ENCODE measurements at places on chromosomes 3 and 15. TPM values are rescaled to one million over a fixed set of nuclear protein-coding genes. Genes with fewer than 3 reads are reported as not detected.

TUSC7 gene
- total RNA-seq, result not detected

ITIH3 gene
- not detected for total RNA-seq

- H3K27ac ChIP-seq, result no peak overlapping the region
- DNase-seq, result no peak
- H3K4me1 ChIP-seq, result no peaks in the 10 kb centered on the region
- peaks cover 1% of the 10 kb centered on the region for H3K36me3 ChIP-seq
- H3K4me3 ChIP-seq, result no peak overlapping the region
Observed at GRCh38 chr3:84567796-84568195, 391.0 kb upstream of the CADM2 start.

- peaks cover 8% of the 10 kb centered on the region for H3K27me3 ChIP-seq
- H3K4me1 ChIP-seq, result no peaks in the 10 kb centered on the region
- no peak overlapping the region for H3K4me3 ChIP-seq
- DNase-seq, result no peak
- H3K27ac ChIP-seq, result no peak overlapping the region
Observed at GRCh38 chr15:78739206-78739605, 72.1 kb downstream of the ADAMTS7 start.

DNA sequence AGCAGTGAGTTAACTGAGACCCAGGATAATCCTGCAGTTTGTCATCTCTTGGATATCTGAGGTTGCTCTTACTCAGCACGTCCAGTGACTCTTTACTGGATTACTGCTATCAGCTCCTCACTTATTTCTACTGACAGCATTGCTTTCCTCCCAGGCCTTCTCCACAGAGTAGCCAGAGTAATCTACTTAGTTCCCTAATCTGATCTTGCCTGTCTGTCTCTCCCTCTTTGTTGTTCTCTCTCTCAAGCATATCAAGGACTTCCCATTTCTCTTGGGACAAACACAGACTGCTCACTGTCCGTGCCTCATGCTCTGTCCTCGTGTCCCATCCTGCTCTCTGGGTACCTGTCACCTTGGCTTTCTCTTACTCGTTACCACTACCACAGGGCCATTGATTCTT, 376.2 kb downstream of the FEZF2 start:
- H3K27ac ChIP-seq, result no peak overlapping the region
- no peak overlapping the region for H3K4me3 ChIP-seq
- DNase-seq, result no peak
- no peaks in the 10 kb centered on the region for H3K36me3 ChIP-seq
- peaks cover 6% of the 10 kb centered on the region for H3K27me3 ChIP-seq

DNA sequence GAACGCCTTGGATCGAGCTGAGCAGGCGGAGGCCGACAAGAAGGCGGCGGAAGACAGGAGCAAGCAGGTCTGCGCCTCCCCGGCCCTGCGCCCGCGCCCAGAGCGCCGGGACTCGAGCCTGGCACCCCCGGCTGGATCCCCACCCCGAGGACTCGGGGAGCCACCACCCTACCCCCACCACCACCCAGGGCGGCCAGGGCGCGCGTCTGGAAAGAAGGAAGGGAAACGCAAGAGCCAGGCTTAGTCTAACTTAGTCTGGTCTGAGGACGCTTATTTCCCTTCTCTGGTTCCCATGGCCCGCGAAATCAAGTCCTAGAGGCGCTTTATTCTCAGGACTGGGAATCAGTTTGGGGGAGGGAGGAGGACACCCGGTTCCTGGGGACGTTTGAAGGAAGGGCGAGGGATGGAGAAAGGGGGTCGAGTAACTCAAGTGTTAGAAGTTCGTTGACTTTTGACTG, 359 bp downstream of the TPM1 start:
- H3K36me3 ChIP-seq, result no peaks in the 10 kb centered on the region
- H3K27me3 ChIP-seq, result peaks cover 78% of the 10 kb centered on the region
- H3K4me1 ChIP-seq, result peaks cover 19% of the 10 kb centered on the region
- no peak overlapping the region for H3K27ac ChIP-seq

SPINK8 gene
- total RNA-seq, result not detected

LAMB2 gene
- total RNA-seq, result 1.7 TPM

GRCh38 chr3:15731024-15731423, 66.8 kb downstream of the ANKRD28 start:
- H3K27ac ChIP-seq, result no peak overlapping the region
- H3K27me3 ChIP-seq, result no peaks in the 10 kb centered on the region
- peaks cover 31% of the 10 kb centered on the region for H3K4me1 ChIP-seq
- DNase-seq, result no peak
- H3K4me3 ChIP-seq, result no peak overlapping the region

Data from activated T-cell treated with anti-CD3 and anti-CD28 coated beads, Interleukin-2, amount 50 U/mL, for 72 hours (primary cell).